ENCODE measurements at places on chromosomes 6 and 20. TPM values are rescaled to one million over a fixed set of nuclear protein-coding genes. Genes with fewer than 3 reads are reported as not detected.
A peak's percentile ranks its signal among the peaks of the same experiment; 100 is the strongest.

DNA sequence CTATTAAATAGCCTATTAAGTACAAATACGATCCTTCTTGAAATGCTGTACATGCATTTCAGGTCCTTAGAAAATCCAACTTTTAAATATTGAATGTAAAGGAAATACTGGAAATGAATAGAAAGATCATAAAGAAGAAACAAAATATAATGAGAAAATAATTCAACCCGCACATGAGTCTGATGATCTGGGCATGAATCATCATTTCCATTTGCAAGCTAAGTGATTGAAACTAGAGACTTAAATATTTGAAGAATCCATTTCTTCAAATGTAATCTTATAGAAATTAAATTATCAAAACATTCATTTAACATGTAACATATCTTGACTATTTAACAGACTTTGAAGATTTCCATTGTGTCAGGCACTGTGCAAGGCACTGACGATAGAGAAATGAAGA is 977.0 kb downstream of the TFAP2A start:
- DNase-seq = no peak

GRCh38 chr6:17389274-17389847 is 4.0 kb upstream of the CAP2 start:
- no peak for DNase-seq

DNA sequence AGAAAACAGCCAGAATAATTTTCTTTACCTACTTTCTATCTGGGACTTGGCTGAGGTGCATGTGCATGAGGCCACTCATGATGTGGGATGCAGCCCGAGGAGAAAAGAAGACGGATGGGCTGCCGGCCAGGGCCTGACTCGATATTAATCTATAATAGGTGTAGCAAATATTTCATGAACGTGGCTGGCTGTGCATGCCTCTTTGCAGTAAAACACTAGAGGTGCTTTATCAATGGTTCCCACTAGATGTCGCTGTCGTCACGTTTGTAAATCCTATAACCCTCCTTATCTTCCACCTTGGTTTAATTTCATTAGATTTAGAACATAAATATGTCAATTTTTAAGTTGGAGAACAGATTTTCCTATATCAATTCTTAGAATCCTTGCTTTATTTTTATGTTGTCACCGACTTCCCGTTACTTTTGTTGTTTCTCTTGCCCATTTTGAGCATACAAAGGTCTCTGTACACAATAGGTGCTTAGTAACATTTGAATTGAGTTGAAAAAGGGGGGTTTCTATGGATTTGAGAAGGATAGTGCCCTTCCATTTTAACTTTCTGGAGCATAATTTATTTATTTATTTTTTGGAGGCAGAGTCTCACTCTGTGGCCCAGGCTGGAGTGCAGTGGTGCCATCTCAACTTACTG is 19.6 kb upstream of the FERMT1 start:
- peak; percentile 57 for DNase-seq

- DNase-seq = no peak
Measured at GRCh38 chr6:18492972-18493371, 105.8 kb downstream of the RNF144B start.

GRCh38 chr6:43491750-43492661 is 14.6 kb downstream of the TJAP1 start:
- DNase-seq = peak; percentile 79

DNA sequence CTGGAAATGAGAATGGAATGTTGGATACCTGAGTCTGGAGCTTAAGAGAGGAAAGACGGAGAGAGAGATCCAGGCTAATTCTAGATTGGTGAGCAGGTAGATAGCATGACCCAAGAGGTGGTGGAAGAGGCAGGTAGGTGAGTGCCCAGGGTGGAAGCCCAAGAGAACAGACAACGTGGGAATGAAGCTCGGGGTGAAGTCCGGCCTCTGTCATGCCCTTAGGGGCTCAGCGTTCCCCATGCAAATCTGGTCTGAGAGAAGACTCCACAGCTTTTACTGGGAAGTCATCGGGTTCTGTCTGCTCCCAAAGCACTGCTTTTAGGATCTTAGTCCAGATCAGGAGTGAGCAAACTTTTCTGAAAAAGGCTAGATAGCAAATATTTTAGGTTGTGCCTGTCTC is 3.6 kb downstream of the NELFCD start:
- peak; percentile 74 for DNase-seq

The DEF6 gene
- total RNA-seq = 53.3 TPM

The SEMG1 gene
- total RNA-seq = not detected
